ENCODE measurements at places on chromosomes 7 and 10.

DNA sequence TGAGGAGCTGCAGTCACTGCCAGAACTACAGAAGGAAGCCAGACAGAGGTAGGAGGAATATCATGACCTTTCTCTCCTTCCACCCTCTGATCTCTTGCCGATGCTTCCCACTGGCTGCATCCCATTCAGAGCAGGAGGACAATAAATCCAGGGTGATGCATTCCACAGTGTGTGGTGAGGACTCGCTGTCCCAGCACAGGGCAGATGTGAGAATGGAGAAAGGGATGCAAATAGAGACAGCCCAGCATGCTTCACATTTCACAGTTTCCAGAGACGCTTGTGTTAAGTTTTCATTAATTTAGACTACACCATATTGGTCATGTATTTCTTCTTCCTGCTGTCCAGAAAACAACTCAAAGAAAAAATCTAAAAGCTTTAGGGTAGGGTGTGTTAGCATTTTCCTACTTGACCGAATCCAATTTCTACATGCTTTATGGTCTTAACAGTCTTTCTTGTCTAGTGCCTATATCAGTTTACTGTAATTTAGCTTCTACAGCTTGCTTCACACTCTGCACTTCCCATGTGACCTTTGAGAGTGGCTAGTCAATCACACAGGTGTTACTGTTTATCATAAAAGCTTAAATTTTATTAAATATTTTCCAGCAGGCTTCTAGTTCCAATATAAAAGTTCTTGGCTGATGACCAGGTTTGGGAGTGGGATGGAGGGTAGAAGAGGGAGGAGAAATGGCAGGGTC is 155.6 kb downstream of the RAPGEF5 start:
- ATAC-seq: no peak

DNA sequence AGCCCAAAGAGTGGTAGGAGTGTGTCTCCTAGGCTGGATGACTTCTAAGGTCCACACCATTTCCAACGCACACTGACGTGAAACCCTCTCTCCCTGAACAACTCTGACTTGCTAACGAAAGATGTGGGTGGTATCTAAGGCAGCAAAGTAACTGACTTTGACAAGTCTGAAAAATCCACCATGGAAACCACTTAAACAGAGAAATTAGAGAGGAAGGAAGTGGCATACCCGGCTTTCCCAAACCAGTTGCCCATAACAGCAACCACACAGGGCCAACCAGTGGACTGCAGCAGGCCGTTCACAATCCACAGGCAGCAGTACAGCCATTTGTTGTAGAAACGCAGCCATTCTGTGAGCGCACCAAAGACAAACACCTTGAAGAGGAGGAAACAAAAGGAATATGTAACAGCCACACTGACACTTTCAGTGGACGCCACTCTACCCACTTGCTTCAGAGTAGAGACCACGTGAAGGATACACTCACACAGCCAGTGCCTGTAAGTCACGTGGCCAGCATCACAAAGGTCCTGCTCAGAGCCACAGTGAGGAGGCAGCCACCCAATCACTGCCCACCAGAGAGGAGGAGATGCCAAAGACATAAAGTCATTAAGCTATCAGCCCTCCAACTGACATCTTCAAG is 39.8 kb downstream of the SLC37A3 start:
- peak; percentile 50 for ATAC-seq

- no peak for ATAC-seq
These were observed 412 bp upstream of the PPIA start for GRCh38 chr7:44796034-44796503.

DNA sequence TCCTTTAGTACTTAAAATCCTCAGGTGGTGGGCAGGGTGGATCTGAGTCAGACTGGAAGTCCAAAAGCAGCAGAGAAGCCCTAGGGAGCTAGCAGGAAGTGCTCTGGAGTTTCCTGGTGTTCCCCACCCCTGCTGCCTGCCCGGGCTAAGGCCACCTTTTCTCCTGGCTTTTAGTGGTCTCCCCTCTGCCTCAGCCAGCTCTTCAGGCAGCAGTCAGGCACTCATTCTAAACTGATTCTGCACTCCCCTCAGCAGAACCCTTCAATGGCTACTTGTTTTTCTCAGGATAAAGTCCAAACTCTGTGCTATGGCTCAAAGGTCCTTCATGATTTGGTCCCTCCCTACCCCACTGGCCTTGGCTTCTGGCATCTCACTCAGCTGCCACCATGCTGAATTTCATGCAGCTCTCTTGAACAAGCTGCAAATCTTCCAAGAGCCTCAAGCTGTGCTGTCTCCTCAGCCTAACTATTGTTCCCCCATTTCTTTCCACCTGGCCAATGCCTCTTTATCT is 28.9 kb upstream of the DNMBP start:
- no peak for ATAC-seq

DNA sequence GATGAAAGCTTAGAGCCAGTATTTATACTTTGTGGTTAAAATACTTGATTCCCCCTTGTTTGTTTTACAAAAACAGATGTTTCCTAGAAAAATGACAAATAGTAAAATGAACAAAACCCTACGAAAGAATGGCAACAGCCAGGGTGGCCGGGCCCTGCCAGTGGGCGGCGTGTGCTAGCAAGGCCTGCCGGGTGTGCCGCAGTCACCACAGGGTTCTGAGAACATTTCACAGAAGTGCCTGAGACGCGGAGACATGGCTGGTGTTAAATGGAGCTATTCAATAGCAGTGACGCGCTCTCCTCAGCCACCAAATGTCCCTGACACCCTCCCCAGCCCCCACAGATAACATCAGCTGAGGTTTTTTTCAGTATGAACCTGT is 14.5 kb downstream of the GPR146 start:
- ATAC-seq: peak; percentile 46

- ATAC-seq: no peak
These were observed 177.9 kb downstream of the PLXNA4 start for GRCh38 chr7:132398253-132398925.

GRCh38 chr10:68043030-68043429 is 32.1 kb downstream of the HERC4 start:
- peak; percentile 79 for ATAC-seq

- ATAC-seq: no peak
These were observed 129.6 kb downstream of the NEURL1 start for GRCh38 chr10:103622935-103623574.

DNA sequence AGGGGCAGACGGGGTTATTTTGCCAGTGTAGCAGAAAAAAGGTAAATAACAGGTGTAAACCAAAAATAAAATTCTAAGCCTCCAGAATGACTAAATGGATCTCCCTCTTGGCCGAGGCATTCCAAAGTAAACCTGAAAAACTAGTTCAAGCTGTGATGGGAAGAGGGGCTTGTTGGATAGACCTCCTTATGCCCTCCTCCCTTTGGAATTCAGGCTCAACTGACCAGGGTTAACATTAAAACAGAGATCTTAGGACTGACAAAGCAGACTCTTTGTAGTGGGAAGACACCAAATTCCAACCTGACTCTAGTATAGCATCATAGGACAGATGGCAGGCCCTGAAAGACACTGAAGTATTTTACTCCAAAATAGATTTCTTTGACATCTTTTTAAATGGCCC is 113.8 kb upstream of the ITGB1 start:
- no peak for ATAC-seq

- peak; percentile 77 for ATAC-seq
These were observed 21.2 kb downstream of the BPGM start for GRCh38 chr7:134667899-134668298.

GRCh38 chr7:2028733-2029132 is 204.0 kb downstream of the MAD1L1 start:
- no peak for ATAC-seq

- ATAC-seq: no peak
These were observed 65.5 kb upstream of the PAPSS2 start for GRCh38 chr10:87594181-87594580.

DNA sequence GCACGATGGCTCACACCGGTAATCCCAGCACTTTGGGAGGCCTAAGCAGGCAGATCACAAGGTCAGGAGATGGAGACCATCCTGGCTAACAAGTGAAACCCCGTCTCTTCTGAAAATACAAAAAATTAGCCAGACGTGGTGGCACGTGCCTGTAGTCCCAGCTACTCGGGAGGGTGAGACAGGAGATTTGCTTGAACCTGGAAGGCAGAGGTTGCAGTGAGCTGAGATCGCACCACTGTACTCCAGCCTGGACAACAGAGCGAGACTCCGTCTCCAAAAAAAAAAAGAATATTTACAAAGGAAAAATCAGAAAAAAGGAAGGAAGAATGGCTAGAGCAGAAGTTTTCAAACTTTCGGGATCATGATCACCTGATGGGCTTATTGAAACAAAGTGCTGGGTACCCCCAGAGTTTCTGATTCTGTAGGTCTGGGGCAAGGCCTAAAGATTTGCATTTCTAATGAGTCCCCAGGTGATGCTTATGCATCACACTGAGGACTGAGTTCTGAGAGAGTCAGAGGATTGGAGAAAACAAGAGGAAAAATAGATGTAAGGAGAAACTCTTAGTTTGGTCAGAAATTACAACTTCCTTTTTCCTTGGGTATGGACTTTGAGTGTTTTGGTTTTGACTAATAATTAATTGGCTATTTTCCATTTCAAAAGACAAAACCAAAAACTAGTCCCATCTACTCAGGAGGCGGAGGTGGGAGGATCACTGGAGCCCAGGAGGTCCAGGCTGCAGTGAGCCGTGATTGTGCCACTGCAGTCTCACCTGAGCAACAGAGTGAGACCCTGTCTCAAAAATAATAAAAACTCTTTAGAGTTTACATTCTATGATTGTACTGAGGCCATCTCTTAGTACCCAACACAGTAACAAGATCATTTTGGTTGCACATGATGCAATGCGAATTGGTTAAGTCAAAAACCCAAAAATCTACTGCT is 14.4 kb downstream of the MARCHF5 start:
- no peak for ATAC-seq

GRCh38 chr7:127907110-127908040 is 123.9 kb downstream of the LRRC4 start:
- no peak for ATAC-seq

DNA sequence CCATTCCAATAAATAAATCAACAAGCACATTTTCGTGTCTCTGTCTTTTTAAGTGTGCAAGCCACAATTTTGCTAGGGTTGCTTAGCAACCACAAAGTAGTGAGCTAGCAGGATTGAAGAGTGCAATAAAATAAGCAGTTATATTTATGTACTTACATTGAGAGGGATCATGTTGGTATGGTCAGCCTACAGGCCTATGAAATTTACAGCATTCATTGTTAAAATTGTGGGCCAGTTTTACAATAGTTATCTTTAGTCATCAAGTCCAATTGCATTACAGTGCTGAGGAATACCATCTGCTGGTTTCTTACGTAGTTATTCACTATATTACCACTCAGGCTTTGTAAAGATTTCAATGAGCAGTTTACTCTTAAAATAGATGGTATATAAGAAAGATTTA is 192.5 kb upstream of the POT1 start:
- no peak for ATAC-seq

- ATAC-seq: no peak
These were observed 41.2 kb downstream of the COL13A1 start for GRCh38 chr10:69842882-69843281.

DNA sequence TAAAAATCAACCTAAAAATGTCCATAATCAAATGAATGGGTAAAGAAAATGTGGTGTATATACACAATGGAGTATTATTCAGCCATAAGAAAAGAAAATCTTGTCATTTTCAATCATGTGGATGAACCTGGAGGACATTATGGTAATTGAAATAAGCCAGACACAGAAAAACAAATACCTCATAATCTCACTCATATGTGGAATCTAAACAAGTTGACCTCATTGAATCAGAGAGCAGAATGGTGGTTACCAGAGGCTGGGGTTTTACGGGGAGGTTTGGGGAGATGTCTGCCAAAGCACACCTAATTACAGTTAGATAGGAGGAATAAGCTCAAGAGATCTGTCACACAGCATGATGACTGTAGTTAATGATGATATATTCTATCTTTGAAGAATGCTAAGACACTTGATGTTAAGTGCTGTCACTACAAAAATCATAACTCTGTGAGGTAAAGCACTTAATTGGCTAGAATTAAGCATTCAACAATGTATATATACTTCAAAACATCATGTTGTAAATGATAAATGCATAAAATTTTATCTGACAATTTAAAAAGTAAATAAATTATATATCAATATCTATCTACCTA is 39.1 kb upstream of the TNPO3 start:
- ATAC-seq: no peak

- ATAC-seq: peak; percentile 66
These were observed 65.7 kb downstream of the VWA2 start for GRCh38 chr10:114304571-114305421.

DNA sequence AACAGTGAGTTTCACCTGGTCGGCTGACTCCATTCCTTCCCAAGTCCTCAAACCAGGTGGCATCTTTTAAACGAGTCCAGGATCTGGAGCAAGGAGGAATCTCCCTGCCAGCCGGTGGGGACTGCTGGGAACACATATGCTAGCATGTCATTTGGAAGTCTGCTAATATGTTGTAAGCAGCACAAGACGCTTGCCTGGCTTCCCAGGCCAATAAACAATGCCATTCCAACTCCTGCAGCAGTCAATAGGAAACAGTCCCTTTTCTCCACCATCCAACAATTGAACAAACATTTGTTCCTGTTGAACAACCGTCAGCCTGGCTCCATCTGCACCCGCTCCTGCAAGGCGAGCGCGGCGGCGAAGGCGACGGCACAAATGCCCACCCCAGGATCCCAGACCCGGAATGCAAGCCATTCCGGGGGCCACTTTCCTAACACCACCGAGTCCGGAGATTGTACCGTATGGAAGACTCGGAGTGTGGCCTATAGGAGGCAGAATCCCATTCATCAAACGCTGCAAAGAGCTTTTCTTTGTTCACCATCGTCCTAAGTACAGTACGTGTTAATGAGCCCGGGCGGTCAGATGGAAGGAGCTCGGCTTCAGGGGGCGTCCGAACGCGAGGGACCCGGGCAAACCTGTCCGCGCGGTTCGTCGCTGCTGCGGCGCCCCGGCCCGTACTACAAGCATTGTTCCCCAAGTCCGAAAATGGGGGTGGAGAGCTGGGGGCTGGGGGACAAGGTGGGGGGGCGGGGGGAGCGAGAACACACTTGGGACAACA is 1.6 kb downstream of the FAM53B start:
- ATAC-seq: no peak

DNA sequence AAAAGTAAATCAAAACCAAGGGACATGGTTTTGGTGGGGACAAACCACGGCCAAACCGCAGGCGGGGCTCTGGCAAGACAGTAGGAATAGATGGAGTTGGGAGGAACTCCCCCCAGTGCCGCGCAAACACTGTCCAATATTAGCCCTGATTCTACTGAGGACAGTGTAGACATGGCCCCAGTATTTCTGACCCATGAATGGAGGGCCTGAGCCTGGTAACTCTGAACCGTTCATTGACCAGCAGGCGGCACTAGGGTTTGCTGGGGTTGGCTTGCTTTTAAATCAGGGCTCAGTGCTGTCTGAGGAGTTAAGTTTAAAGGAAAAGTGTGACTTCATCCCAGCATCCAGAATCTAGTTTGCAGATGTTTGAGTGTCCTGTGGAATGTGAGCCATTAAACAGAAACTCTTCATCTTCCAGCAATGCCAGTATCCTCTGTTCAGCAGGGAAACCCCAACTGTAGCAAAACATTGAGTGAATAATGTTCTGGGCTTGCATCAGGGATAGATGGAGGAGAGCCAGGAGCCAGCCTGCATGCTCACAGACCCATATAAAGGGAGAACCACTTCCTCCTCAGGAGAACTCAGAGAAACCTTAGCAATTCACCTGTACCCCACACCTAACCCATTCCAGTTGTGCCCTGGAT is 147.4 kb upstream of the PRSS58 start:
- ATAC-seq: no peak
